ENCODE measurements at places on chromosomes 3 and 15.

GRCh38 chr3:152278756-152279427, 10.2 kb downstream of the MBNL1 start:
- no peak for DNase-seq

DNA sequence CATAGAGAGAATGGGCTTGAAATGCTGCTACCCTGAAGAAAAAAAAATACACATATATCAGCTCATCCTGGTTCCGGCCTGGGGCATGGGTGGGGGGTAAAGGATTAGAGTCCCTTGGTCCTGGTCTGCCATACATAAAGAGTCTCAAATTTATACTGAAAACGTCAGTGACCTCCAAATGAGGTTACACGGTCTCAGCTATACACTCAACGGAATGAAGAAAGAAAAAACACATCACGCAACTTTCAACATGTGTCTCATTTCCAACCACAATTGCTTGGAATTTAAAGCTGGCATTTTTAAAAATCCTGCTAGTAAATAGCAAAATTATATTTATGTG, 612.8 kb downstream of the MCTP2 start:
- DNase-seq: no peak

DNA sequence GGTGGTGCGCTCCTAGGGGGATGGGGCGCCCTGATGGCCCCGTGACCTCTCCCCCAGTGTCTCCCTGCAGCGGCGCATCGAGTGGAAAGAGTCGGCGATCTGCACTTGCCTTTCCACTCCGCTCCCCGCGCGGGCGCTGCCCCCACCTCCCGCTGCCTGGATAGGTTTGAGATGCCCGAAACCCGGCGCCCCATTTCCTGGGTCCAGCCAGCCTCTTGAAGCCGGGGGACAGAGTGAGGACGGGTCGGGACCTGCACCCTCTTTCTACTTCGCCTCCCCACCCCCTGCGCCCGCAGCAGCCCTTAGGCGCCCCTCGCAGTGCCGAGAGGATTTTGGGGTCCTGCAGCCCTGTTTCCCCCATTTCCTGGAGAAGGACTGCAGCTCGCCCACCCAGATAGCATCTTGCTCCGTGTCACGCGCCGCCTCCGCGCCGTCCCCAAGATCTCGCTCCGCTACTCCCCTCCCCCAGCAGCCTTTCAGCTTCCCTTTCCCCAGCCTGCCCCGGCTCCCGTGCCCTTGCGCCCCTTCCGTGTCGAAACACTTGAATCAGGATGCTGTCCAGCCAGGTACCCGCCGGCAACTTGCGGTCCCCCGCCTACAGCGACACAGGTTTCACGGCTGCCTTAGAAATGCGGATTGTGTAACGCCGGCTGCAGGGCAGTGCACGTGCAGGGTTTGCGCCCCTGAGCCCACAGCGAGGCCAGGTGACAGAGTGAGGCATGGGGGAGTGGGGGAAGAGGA, 519 bp downstream of the ABHD6 start:
- DNase-seq: peak; percentile 50

DNA sequence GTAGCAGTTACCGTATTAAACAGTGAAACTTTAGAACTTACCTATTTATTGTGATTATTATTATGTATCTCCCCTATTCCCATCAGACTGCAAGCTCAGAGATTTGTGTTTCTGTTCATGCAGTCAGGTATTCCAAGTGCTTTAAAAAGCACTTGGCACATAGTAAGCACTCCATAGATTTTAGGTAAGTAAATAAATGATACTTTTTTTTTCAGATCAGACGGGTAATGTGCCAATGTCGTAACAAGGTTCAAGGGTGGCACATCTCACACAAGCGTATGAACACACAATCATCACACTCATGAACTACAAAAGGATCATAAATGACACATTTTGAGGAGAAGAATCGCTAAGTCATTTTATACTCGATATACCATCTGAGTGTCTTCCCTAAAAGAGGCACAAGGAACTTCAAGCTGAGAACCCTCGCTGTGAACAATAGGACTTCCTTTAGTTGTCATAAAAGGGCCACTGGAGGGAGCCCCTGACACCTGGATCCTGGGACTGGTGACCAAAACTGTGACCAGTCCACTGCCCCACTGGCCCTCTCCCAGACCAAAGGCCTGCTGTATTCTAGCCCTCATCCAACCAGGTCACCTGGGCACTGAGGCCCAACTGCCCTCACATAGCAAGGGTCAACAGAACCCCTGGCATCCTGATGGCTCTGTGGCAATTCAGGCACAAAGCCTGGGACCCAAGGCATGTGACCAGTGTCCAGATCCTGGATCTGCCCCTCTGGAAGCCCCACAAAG, 32.1 kb downstream of the KIF9 start:
- no peak for DNase-seq

DNA sequence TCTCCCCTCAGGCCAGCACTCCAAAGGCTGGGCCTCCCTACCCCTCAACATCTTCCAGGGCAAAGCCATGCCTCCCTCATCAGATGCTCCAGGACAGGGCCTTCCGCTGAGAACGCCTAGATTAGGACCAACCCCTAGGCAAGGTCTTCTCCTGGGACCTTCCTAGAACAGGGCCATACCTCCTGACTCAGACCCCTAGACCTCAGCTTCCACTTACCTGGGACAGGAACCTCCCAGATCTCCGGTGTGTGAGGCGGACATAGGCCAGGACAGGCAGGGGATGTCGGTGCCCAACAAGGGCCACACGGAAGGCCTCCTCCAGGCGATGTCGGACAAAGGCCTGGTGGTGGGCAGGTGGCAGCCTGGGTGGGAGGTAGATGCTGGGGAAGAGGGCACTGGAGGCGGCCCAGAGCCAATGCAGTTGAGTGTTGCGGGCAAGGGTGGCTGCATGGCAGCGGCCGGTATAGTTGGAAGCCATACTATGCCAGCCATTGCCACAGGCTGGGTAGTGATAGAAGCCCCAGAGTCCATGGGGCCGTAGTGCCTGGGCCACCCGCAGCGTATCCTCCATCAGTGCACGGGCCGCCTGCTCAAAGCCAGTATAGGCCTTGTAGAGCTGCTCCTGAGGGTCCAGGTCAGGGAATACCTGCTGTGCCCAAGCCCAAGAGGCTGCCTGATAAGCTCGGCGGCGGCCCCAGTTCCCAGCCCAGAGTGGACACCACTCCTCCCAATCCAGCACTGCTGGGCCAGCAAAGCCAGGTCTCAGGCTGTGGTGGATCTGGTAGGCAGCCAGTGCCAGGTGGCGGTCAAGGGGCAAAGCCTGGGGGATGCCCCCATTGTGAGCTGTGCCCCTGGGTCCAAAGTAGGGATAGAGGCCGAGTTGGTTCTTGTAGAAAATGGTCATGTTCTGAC, 2.5 kb upstream of the IFRD2 start:
- DNase-seq: no peak

- DNase-seq: no peak
Observed at GRCh38 chr15:68503791-68504680, 72.1 kb upstream of the ITGA11 start.

DNA sequence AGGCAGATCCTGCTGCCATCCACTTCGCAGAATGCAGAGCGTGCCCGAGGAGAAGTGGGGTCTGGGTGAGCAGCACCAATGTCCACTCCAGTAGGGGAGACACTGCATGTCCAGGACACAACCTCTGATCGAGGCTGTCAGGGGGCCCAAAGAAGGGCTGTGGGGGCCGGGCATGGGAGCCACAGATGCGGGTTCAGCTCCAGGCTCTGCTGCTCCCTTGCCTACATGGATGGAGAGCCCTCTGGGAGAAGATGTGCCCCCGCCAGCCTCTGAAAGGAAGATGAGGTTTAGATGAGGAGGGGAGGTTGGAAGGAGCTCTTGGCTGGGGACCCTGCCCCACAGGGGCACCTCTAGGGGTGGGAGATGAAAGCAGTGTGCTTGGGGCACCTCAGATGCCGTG, 75.4 kb downstream of the KLF13 start:
- no peak for DNase-seq

DNA sequence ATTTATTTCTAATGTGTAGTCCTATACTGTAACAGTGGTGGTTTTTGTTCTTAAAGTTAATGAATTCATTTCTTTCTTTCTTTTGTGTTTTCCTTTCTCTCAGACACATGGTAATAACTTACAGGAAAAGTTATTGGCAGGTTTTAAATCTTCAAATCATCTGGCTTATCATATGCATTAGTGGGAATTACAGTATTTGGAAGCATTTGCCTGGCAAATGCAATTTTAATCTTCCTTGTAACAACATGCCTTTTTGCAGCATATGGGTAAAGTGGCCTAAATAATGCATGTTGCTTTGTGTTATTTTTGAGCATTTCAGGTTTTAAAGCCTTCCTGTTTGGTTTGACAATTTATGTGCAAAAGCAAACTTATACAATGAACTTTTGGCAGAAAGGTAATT, 66.8 kb downstream of the GALK2 start:
- DNase-seq: no peak

DNA sequence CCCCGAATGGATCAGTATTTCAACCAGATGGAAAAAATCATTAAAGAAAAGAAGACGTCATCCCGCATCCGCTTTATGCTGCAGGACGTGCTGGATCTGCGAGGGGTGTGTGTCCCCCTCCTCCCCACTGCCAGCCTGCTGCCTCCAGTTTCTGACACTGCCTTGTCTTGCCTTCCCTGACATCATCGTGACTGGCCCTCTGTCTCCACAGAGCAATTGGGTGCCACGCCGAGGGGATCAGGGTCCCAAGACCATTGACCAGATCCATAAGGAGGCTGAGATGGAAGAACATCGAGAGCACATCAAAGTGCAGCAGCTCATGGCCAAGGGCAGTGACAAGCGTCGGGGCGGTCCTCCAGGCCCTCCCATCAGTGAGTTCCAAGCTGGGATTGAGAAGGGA, 10.9 kb downstream of the EIF4G1 start:
- DNase-seq: no peak

DNA sequence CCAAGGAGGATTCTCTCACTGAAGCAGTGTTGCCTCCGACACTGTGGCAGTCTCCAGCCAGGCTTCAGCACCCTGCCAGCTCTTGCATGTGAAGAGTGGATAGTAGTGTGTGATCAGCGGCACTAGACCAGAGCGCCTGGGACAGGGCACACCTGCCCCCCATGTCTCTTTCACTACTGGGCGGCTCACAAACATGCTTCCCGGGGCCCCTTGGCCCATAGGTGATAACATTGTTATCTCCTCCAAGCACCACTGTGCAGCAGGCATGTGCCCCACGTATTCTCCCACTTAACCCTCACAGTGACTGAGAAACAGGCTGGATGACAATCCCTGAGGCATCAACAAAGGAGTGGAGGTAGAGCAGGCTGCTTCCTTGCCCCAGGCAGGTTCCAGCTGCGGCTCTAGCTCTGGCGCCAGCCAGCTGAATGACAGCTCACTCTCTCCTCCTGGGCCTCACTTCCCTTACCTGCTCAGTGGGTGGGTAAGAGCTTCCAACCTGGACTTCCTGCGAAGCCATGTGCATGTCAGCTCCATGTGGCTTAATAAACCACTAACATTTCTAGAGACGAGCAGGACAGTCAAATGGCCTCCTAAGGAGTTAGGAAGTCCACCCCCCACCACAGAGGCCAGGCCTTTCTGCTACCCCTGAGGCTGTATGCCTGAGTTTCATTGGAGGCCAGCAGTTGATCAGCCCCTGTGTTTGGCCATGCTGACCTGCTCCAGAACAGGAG, 37.8 kb downstream of the KLF13 start:
- peak; percentile 31 for DNase-seq

DNA sequence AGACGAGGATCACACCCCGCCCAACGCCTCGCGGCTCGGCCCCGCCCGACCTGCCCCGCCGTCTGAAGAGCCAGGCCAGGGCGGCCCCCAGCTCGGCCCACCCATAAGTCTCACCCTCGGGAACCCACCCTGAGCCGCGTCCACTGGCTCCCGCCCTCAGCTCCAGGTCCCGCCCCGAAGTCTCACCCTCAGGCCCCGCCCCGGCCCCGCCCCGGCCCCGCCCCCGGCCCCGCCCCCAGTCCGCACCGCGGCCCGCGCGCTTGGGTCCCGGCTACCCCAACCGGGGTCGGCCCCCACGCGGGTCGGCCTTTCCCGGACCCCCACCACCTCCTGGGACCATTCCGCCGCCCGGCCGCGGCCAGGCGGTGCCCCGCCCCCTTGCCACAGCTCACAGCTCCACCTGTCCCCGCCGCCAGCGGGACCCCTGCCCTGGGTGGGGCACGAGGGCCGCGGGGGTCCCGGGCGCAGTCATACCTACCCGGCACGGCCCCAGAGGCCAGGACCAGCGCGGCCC, 489 bp downstream of the CSPG5 start:
- no peak for DNase-seq

DNA sequence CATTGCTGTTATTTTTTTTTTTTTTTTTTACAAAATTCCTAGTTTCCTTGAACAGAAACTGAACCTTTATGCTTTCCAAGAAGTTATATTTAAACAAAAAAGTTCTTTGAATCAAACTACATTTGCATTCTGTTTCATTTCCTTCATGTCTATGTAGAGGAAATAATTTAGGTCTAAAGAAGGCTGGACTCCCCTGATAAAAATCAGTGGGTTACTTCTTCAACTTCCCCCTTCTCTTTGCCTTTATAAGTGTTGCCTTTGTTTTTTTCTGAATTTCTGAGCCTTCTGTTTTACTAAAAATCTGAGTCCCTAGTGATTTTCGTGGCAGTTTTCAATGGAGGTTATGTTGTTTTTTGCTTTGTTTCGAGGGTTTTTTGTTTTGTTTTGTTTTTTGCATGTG, 152.8 kb downstream of the CHDH start:
- DNase-seq: no peak
